A549 (cell line): ENCODE measurements at places on chromosomes 5 and 9. TPM values are rescaled to one million over a fixed set of nuclear protein-coding genes. Genes with fewer than 3 reads are reported as not detected.

SLC36A2 gene
- polyA plus RNA-seq: not detected in 3 replicates

ITK gene
- not detected in 3 replicates for polyA plus RNA-seq

OR1K1 gene
- polyA plus RNA-seq: not detected in 3 replicates

P4HA2 gene
- 35.1 to 40.3 TPM (median 36.4 TPM) in 3 replicates for polyA plus RNA-seq

ADRB2 gene
- polyA plus RNA-seq: 0.34 to 0.50 TPM (median 0.37 TPM) in 3 replicates

ZNF484 gene
- 2.3 to 2.6 TPM (median 2.4 TPM) in 3 replicates for polyA plus RNA-seq
